CD4-positive, alpha-beta T cell treated with Interleukin-10 for 1 hour (primary cell): ENCODE measurements at places on chromosomes 7 and 10.
A peak's percentile ranks its signal among the peaks of the same experiment; 100 is the strongest.

DNA sequence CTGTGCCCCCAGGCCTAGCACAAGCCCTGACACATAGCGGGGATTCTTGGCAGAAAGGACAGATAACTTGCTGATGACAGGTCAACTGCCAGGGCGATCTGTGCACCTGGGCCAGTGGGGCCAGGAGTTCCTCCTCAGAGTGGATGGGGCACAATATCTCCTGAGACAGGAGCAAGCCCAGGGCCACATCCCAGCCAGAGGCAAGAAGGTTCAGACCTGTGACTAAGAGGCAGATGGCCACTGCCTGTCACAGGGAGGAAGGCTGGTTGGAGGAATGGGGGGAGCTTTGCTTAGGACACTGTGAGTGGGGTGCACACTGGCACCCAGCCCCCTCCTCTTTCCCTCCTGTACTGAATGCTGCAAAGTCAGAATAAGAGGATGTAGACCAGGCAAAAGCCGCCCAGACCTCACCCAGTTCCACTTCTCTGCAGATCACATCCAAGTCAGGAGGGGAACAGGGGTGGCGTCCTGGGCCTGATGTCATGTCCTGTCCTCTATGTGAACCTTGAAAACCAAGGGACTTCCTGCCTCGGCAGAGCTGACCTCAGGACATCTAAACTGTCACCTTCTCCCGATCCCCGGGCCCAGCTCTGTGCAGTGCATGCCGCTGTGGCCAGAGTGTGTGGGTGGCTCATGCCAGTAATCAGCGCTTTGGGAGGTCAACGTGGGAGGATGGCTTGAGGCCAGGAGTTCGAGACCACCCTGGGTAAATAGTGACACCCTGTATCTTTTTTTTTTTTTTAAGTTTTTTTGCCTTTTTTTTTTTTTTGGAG is 1.3 kb downstream of the GUSB start:
- DNase-seq = peak; percentile 64

DNA sequence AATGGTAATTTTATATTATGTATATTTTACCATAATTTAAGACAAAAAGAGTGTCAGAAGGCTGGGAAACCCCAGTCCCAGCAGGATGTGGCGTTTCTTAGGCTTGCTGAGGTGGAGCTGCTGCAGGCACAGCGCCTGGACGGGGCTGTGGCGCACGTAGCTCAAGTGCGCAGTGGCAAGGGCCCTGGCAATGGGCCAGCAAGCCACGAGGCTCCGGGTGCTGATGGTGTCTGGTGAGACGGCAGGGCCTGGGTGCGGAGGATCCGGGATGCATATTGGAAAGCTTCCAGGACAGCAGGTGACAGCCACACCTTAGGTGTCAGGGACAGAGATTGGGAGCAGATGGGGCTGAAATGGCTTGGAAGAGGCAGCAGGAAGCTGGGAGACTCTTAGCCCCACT is 37.2 kb downstream of the CLEC2L start:
- DNase-seq = no peak

DNA sequence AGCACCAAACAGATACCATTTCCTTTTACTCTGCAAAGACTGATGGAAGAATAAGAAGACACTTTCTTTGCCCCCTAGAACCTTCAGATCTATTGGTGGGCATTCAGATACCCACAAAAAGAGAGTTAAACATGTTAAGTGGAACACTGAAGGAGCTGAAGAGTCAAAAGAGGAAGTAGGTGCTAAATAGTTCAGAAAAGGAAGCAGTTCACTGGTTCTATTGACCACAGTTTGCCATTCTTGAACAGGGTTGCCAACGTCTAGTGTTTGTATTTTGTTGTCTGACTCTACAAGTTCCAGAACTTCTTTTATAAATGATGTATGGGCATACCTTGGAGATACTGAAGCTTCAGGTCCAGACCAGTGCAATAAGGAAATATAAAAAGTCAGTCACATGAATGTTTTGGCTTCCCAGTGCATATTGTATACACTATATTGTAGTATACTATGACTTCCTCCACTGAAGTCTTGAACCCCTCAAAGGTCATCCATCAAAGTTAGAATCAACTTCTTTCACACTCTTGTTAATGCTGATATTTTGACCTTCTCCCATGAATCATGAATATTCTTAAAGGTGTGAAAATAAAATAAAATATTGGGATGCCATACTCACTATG is 47.5 kb upstream of the AGR3 start:
- DNase-seq = no peak

- no peak for DNase-seq
Measured at GRCh38 chr7:17632384-17632783, 307.9 kb downstream of the SNX13 start.

DNA sequence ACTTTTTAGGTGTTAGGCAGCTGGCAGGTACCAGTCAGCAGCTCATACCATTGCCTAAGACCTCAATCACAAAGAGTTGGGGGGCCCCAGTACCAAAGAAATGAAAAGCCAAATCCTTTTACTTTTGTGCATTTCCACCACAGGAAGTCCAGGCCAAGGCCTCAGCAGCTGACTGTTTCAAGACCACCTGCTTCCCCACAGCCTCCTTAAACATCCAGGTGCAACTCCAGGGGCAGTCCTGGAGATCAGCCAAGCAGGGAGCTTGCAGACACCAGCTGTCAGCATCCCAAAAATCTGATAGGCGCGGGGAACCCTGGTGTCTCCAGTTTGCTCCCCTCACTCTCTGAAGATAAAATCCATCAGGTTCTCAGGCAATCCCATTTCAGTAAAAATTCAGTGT is 91.5 kb upstream of the EFCAB10 start:
- no peak for DNase-seq

DNA sequence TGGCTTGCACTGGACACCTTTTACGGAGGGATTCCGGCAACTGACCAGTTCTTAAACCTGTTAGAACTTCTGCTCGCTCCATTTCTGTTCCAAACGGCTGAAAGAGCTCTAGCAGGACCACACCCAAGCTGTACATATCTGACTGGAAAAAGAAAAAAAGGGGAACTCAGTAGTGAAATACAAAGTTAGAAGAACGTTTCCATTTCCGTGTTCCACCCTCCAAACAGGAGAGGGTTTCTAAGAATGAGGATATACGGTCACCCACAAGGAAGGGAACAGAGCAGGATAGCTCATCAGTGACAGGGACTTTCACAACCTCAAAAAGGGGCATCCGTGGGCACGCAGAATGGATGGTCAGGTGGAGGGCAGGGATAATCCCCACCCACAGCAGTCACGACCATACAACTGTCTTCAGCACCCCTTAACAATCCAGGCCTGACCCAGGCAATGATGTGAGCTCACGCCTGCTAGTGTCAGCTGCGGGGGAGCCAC is 4.3 kb upstream of the ANKRD61 start:
- peak; percentile 12 for DNase-seq

- DNase-seq = no peak
Measured at GRCh38 chr7:128852537-128853254, 10.0 kb upstream of the ATP6V1F start.

- DNase-seq = no peak
Measured at GRCh38 chr7:36192053-36192824, 39.2 kb downstream of the EEPD1 start.

DNA sequence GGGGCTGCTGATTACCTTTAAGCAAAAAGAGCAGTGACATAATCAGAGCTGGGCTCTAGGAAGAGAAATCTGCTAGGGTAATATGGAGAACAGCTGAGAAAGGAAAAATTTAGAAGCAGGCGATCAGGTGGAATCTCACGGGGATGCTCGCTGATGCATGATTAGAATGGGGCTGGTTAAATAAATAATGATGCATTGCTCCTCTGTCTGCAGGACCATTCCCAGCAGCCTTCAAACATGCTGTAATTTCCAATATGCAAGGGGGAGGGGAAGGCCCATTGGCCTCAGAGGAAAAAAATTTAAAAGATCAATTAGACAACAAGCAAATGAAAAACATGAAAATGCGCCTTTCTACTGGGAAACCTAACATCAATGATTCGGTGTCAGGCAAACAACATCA is 65.6 kb upstream of the C10orf90 start:
- DNase-seq = no peak

DNA sequence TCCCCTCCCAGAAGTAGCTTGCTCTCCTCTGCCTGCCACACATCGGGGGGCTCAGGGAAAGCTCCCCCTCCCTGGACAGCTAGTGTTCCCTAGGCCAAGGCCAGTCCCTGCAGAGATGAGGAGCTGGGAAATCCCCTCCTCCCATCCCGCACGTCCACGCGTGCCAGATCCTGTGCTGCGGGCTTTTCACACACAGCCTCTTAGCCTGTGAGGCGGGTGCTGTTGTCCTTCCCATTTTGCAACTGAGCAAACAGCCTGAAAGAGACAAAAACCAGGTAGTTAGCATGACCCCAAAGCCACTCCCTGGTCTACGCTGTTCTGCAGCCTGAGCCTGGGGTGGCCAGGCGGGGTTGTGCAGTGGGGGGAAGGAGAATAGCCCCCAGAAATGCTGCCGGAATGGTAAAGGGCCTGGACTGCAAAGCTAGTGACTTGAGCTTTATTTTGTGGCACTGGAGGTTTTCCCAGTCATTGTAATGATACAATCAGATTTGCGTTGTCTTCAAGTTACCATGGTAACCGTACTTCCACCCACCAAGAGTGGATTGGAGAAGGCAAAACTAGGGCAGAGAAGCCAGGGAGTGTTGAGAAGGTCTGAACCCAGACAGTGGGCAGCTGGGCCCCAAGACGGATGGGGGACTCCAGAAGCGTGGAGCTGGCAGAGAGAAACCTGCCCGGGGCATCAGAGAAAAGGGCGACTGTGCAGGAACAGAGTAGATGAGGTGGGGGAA is 98.6 kb upstream of the KCTD7 start:
- DNase-seq = no peak
